Ureter (tissue), 1 donor: ENCODE measurements at places on chromosomes 2 and 18. TPM values are rescaled to one million over a fixed set of nuclear protein-coding genes. Genes with fewer than 3 reads are reported as not detected.

EPB41L3 gene
- total RNA-seq: 43.0 TPM

MAPK4 gene
- 14.3 TPM for total RNA-seq

REG3A gene
- not detected for total RNA-seq

TFCP2L1 gene
- total RNA-seq: 15.7 TPM

POTEC gene
- total RNA-seq: not detected

CDH19 gene
- total RNA-seq: 1.2 TPM

AQP4 gene
- total RNA-seq: 0.23 TPM

FMNL2 gene
- 31.8 TPM for total RNA-seq

DNA sequence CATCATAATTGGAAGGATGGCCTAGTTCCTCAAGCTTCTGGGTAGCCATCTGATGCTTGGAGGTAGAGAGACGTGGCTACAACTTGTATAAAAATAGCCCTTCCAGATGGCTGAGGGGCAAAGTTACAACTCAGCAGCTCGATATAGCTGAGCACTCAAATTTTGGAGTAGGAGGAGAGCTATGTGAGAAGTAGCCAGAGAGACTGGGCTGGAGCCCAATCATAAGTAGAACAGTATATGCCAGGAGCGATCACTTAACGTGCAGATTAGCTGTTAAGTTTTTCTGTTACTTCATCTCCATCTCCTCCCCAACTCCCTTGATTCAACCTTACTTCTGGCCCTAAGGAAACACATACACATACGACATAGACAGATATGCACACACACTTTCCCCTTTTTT is 28.8 kb downstream of the CNRIP1 start:
- DNase-seq: no peak

GRCh38 chr18:48816554-48816953 is 134.2 kb downstream of the SMAD7 start:
- no peak for DNase-seq

DNA sequence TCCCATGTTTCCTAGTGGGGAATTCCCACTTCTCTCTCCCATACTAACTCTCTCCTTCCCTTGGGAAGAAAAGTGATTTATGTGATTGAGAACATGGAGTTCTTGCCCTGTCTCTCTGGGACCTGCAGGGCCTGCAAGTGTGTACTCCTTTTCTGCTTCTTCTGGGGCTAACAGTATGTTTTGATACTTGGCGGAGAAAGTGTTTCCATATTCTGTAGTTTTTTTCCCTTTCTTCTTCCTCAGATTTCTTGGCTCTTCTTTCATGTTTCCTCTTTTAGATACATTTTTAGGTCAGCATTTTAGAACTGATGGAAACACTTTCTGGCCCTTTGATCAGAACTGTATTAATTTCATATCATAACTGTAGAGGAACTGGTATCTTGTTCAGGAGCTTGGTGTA is 352.2 kb downstream of the DLGAP1 start:
- DNase-seq: no peak

DNA sequence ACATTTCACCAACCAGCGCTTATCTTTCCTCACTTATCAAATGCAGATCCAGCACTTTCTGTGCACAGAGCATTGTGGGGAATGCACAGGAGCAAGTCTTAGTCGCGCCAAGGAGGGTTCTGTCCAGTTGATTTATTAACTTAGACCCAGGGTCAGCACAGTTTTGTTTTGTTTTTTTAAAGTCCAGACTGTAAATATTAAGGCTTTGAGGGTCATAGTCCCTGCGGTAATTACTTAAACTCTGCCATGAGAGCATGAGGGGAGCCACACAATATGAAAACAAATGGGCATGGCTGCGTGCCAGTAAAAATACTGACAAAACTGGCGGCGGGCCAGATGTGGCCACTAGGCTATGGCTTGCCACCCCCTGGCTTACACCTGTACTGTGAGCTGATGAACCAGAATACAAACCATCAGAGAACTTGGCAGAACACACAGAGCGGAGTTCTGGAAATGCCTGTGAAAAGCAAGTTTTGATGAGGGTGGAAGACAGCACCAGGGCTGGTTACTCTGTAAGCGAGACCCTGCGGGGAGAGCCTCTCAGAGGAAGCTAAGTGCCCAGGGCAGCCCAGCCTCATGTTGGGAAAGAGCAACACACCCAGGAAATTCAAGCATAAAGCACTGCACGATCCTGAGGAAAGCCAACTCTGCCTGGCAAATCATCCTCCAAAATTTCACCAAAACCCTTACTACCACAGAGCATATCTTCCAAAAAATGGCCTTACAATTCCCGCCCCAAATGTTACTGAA is 43.6 kb downstream of the L3MBTL4 start:
- DNase-seq: no peak

- DNase-seq: no peak
These were observed 177.1 kb upstream of the HAAO start for GRCh38 chr2:42969231-42970150.

- no peak for DNase-seq
These were observed 38.3 kb downstream of the SP3 start for GRCh38 chr2:173926875-173927274.

DNA sequence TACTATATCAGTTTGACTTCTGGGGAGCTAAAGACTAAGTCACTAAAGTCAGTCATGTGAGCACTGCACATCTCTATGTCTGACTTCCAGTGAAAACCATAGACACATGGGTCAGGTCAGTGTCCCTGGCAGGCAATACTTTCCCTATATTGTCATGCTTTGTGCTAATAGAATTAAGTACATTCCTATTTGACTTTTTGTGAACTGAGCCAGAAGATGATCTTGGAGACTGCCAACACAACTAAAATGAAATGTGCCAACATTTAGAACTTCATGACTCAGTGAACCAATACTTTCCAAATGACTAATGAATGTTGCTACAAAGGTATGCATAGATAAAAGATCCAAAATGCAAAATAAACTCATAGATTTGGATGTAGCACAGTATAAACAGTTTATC is 820.8 kb upstream of the FAM98A start:
- no peak for DNase-seq

GRCh38 chr2:63881205-63881604 is 39.5 kb downstream of the UGP2 start:
- DNase-seq: no peak

DNA sequence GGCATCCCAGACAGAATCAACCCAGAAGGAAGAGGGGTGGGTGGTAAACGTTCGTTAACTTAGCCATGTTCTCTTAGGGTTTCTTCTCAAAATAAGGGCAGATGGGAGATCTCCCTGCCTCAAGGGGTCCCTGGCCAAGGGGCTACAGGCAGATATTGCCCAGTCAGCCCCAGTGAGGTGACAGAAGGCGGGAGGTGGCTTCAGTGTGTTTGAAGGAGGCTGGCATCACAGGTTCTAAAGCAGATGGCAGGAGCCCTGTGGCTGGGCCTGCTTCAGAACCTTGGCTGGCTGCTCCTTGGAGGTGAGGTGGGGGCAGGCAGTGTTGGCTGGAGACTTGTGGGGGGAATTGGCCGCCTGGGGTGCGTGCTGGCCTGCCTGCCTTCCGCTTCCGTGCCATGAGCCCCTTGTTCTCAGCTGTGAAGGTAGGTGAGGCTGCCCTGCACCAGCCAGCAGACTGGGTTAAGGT is 23.5 kb downstream of the HPCAL1 start:
- no peak for DNase-seq

DNA sequence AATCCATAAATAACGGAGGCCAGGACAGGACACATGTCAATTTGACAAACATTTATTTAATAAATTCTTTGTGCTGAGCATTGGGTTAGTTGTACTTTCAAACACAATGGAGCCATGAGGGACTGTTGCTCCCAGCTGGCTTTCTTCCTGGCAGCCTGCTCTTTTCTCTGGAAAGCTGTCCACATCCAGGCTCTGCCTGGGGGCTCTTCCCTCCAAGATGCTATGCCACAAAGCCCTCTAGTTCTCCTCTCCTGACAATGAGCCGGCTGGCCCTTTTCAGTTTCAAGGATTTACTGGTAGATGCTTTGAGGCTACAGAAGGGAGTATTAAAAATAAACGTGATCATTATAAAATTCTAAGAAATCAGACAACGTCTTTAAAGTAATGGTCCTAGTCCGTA is 44.1 kb upstream of the SLC14A2 start:
- no peak for DNase-seq
